Left kidney (tissue), 8 donors: ENCODE measurements at places on chromosomes 5 and 9. TPM values are rescaled to one million over a fixed set of nuclear protein-coding genes. Genes with fewer than 3 reads are reported as not detected.

The CAVIN4 gene
- polyA plus RNA-seq = 5.5 TPM

DNA sequence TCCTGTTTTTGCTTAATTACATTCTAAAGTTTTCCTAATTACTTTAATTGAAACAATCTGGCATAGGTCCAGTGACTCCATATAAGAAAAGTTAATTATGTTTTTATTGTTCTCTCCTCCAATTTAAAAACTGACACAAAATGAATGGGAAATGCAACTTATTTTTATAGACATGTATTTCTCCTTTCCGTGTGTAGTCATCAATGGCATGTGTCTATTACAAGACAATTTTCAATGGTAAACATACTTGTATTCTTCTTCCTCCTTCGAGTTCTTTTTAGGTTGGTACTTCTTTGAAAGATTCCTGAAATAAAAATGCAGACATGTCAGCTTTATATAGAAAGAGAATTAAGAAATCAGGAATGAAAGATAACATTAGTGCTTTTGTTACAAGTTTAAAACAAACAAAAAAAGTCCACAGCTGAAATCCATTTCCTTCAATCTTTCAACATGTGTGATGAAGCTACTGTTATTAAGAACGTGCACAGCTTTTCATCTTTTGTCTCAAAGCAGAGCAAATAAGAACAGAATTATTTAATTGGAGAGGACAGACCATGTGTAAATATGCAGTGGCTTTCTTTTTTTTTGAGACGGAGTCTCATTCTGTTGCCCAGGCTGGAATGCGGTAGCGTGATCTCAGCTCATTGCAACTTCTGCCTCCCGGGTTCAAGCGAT lies 63.8 kb downstream of the FNBP1 start:
- no peak for DNase-seq

The SPINK4 gene
- polyA plus RNA-seq = not detected

GRCh38 chr5:135599421-135600151 lies 20.8 kb upstream of the CXCL14 start:
- no peak for DNase-seq

DNA sequence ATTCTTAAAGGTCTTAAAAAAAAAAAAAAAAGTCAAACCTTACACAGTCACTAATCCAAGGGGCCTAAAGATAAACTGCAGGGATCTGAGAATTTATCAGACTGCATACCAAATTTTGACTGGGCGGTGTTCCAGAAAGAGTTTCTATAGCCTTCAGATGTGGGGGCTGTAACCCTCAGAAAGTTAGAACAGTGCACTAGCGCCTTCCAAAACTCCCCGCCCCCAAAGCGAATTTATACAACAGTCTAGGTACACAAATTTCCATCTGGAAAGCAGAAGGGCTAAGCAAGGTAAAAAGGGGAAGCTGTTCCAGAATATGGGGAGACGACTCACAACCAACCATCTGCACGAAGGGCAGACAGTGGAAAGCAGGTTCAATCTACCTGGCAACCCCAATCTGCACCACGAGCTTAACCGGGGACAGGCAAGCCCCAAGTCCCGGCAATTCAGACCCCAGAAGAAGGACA lies 813 bp downstream of the ERMP1 start:
- no peak for DNase-seq

The ROPN1L gene
- polyA plus RNA-seq = 0.95 TPM

The CNTNAP3 gene
- polyA plus RNA-seq = 6.6 TPM

DNA sequence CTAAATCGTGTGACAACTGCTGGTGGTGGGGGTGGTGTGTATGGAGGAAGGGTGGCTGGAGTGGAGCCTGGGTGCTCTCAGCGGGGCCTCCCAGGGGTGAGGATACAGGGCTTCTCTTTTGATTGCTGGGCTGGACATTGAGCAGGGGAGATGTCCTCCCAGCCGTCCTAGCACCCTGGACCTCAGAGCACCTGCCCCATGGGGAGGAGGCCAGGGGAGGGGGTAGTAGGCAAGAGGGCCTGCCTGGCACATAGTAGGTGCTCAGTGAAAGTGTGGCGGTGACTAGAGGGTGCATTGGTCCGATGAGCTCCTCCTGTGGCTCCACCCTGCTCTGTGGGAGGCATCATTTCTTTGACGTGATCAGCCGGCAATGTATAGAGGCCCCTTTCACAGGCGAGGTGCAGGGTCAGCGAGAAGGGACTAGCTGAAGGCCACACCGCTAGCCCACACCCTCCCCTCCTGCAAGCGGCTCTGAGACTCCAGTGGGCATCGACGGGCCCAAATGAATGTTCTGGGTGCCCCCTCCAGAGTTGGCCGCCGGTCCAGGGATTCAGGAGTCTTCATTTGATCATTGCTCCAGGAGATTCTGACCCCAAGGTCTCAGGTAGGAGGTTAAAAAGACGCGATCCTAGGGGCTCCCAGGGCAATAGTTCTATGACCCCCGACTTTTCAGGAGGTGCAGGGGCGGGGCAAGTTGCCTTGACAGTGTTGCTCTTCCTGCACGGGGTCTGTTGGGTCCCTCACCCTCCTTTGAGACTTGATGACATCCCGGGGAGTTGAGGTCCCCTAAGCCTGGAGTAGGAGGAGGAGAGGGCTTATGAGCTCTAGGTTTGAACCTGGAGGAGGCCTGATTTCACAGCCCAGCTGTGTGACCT lies 255.5 kb downstream of the PBX3 start:
- DNase-seq = no peak

DNA sequence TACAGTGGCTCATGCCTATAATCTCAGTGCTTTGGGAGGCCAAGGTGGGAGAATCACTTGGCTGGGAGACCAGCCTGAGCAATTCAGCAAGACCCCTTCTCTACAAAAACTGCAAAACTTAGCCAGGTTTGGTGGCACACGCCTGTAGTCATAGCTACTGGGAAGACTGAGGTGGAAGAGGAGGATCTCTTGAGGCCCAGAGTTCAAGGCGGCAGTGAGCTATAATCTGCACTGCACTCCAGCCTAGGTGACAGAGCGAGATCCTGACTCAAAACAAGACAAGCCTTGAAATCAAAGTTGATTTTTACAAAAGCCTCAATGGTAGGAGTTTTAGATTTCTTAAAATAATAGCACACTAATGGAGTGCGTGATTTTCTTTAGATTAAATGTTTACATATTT lies 14.6 kb downstream of the UBE2D2 start:
- DNase-seq = no peak

DNA sequence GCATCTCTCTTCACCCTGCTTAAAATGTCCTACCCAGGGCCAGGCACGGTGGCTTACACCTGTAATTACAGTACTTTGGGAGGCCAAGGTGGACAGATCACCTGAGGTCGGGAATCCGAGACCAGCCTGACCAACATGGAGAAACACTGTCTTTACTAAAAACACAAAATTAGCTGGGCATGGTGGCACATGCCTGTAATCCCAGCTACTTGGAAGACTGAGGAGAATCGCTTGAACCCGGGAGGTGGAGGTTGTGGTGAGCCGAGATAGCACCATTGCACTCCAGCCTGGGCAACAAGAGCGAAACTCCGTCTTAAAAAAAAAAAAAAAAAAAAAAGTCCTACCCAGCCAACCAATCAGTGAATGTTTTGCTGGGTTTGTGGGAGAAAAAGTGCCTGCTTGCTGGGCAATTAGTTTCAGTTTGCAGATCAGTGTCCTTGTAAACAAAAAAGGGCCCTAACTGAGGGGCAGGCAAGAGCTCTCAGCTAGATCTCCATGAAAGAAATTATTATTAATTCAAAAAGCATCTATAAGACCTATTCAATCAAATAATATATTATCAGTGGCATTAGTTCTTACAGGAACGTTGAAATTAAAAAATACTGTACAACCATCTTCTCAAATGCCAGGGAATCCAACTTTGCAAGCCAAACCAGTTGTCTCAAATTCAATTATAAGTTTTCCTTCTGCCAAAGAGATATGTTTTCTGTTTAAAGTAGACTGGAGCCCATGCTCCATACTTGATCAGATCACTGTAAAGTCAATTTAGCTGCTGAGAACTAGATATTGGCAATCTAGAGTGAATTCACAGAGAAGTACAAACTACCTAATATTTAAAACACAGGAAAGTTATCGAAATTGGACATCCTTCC lies 3.9 kb downstream of the MEGF9 start:
- no peak for DNase-seq

- DNase-seq = no peak
Observed at GRCh38 chr5:149550268-149550583, 1.0 kb downstream of the CSNK1A1 start.

The CBY3 gene
- polyA plus RNA-seq = 0.30 TPM

DNA sequence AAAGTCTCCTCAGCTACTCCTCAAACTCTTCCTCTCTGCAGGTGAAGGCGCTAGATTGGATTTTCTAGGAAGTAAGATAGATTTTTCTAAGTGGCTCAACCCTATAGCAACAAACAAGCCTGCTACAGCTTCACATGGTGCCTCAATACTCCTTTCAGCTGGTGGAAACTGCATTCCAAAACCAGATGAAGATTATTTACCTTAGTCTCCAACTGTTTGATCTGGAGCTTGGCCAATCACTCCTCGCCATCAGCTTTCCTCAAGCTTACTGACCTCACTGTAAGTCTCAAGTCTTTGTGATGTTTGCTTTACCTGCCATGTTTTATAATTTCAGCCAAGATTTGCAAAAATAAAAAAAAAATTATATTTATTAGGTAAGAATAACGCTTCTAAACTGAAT lies 622.4 kb downstream of the CHSY3 start:
- DNase-seq = no peak

GRCh38 chr9:134943836-134944235 lies 26.1 kb upstream of the FCN1 start:
- DNase-seq = no peak

- DNase-seq = no peak
Observed at GRCh38 chr9:114093031-114093471, 6.0 kb downstream of the KIF12 start.

The MEGF10 gene
- 1.1 TPM for polyA plus RNA-seq

- DNase-seq = no peak
Observed at GRCh38 chr5:119828541-119828940, 199.2 kb downstream of the FAM170A start.

The NDUFS4 gene
- 123 TPM for polyA plus RNA-seq

GRCh38 chr9:95478335-95478734 lies 38.4 kb downstream of the PTCH1 start:
- no peak for DNase-seq

The ERP44 gene
- polyA plus RNA-seq = 39.6 TPM

- no peak for DNase-seq
Observed at GRCh38 chr9:92680166-92681119, 10.5 kb upstream of the IPPK start.

DNA sequence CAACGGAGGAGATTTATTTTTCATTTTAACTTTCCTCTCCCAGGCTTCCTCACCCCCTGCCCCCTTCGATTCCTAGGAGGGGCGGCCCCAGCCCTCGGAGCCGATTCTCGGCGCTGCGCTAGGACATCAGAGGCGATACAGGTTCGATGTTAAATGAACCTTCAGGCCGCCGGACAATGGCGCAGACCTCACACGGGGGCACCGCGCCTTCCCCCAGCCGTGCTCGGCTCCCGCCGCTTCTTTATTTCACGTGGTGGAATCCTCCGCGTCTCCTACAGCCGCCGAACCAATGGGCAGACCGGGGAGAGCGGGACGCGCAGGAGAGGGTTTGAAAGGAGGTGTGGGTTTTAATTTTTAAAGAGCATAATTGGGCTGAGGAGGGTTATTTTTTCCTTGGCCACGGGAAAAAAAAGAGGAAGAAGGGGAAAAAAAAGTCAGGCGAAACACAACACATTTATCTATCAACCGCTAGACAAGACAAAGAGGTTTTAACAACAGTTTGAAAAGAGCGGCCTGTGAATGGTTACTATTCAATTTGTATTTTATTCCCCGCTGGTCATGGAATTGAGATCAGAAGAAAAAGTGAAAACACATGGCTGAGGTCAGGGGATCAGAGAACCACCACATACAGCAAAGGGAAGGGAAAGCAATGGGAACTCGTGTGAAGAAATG lies 126.8 kb downstream of the TMEM174 start:
- no peak for DNase-seq

The CNTNAP3B gene
- 17.5 TPM for polyA plus RNA-seq

The SLC34A3 gene
- polyA plus RNA-seq = 7.4 TPM

GRCh38 chr9:93304574-93305496 lies 120.9 kb downstream of the WNK2 start:
- DNase-seq = peak; percentile 61

- DNase-seq = peak; percentile 38
Observed at GRCh38 chr9:35729700-35730485, 2.1 kb downstream of the TLN1 start.

DNA sequence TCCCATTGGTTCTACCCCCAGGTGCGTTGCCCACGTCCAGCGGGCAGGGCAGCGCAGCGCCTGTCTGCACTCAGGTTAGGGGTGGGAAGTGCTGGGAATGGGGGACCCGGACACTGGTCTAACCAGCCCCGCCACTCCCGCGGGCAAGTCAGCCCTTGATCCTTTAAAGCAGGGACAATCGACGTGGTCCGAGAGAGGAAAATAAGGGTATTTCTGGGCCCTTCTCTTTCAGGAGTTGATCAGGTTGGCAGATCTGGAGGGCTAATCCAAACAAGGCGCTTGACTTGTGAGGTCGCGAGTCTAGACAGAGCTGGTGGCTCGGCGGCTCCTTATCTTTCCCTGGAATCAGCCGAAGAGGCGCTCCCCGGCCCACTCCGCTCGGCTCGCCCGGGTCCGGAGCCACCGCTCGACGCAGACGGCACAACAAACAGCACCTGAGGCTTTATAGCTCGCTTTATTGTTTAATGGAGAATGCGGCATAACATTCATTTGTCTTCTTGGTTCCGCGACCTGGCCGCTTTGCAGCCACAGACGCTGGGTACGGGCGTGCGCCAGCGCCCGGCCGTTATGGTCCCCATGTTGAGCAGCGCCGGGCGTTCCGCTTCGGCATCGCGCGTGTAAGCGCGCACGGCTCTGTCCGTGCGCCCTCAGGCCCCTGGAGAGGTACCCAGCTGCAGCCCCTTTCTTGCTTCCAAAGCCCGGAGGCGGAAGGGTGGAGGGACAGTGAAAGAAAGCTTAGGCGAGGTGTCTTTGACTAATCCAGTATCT lies 15.8 kb downstream of the ISL1 start:
- no peak for DNase-seq

The ARHGEF28 gene
- polyA plus RNA-seq = 60.1 TPM

GRCh38 chr5:144187699-144188294 lies 17.1 kb downstream of the KCTD16 start:
- no peak for DNase-seq

The NACC2 gene
- polyA plus RNA-seq = 7.0 TPM

DNA sequence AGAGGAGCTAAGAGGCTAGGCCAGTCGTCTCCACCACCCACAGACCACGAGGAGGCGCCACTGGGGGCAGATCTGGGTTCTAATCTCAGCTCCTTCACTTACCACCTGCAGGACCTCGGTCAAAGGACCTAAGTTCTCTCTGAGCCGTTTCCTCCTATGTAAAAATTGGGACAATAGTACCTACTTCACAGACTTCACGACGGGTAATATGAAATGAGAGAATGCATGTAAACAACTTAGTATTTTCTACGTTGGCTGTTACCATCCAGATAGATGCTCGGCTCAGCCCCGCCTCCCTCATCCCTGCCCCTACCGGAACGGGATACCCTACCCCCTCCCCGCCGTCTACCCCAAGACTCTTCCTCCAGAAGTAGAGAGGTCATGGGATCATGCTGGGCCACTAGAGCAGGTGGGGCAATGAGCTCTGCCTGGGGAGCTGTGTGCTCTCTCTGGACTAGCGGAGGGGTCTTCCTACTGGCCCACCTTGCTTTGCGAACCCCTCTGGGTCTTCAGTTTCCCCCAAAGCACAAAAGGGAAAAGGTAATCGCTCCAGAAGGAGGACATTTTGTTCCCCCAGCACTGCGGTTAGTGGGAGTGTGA lies 541 bp downstream of the GNPDA1 start:
- no peak for DNase-seq
